ENCODE measurements at places on chromosomes 5 and 9. TPM values are rescaled to one million over a fixed set of nuclear protein-coding genes. Genes with fewer than 3 reads are reported as not detected.

The NR5A1 gene
- total RNA-seq, result not detected

The PIP5KL1 gene
- 1.2 TPM for total RNA-seq

The ADGRD2 gene
- total RNA-seq, result not detected

The PBX3 gene
- total RNA-seq, result 42.2 TPM

The C5orf58 gene
- total RNA-seq, result not detected

The SURF6 gene
- total RNA-seq, result 13.5 TPM

The C5orf22 gene
- total RNA-seq, result 18.5 TPM

The ADAMTS12 gene
- 13.5 TPM for total RNA-seq

The OTP gene
- not detected for total RNA-seq

The AFAP1L1 gene
- 8.3 TPM for total RNA-seq

The TSSK1B gene
- 0.11 TPM for total RNA-seq

The GRIN1 gene
- under 0.01 TPM for total RNA-seq

The N4BP3 gene
- 1.1 TPM for total RNA-seq

The ABCA1 gene
- total RNA-seq, result 125 TPM

The TCF7 gene
- total RNA-seq, result 0.37 TPM

The TMEM252 gene
- not detected for total RNA-seq

The SLC1A3 gene
- 2.1 TPM for total RNA-seq

The ICE1 gene
- 33.2 TPM for total RNA-seq

The UGT3A1 gene
- not detected for total RNA-seq

The ATP6V0E1 gene
- 202 TPM for total RNA-seq

The PTGER4 gene
- total RNA-seq, result 2.9 TPM

The FOXD1 gene
- 3.2 TPM for total RNA-seq

The FAM200C gene
- 6.0 TPM for total RNA-seq
